GM12864 (cell line): ENCODE measurements at places on chromosomes 4 and X.

GRCh38 chr4:32251926-32252325 lies 1531.8 kb downstream of the PCDH7 start:
- no peak for DNase-seq

- DNase-seq: no peak
Measured at GRCh38 chr4:84146300-84146959, 352.7 kb downstream of the NKX6-1 start.

- no peak for DNase-seq
Measured at GRCh38 chrX:41677183-41678060, 11.4 kb upstream of the GPR34 start.

GRCh38 chr4:102862016-102862415 lies 6.8 kb upstream of the CISD2 start:
- no peak for DNase-seq

DNA sequence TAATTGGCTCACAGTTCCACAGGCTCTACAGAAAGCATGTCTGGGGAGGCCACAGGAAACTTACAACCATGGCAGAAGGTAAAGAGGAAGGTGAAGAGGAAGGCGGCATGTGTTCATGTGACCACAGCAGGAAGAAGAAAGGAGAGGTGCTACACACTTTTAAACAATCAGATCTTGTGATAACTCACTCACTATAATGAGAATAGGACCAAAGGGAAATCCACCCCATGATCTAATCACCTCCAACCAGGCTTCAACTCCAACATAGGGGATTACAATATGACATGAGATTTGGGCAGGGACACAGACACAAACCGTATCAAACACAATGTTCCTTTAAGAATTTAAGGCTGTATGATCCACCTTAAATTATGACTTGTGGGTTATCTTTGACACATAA lies 10.5 kb upstream of the PGM2 start:
- no peak for DNase-seq

DNA sequence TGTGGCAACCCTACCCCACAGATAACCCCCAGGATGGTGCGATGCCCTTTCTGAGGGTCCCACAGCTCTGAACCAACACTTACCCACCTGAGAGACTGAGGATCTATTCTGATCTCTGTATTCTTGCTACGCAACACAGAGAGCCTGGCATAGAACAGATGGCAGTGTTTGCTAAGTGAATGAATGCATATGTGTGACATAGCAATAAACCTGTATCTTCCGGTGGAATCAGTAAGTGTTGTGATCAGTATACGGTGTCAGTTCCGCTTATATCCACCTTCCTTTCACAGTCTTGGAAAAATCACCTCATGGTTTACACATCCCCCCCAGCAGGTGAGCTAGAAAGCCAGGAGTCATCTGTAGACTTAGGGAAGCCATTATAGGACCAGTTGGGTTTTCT lies 5.9 kb upstream of the HSD17B10 start:
- DNase-seq: no peak

DNA sequence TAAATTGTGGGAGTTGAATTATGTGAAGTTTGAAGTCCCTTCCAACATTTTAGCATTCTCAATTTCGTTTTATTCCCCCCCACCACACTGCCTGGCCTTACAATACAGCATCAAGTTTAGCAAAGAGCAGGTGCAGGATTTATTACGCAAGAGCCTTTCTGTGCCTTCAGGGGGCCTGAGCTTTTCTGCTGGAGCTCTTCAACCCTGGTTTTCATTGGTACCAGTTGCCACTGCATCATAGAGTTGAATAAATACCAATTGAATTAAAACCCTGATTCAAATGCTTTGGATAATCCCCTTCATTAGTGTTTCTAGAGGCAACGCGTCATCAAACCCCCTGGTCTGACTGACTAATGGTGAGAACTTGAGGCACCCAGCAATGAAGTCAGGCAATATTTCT lies 43.6 kb upstream of the KIT start:
- no peak for DNase-seq

- no peak for DNase-seq
Measured at GRCh38 chr4:86837691-86838503, 11.3 kb downstream of the SLC10A6 start.

GRCh38 chr4:1375051-1375721 lies 28.2 kb downstream of the UVSSA start:
- DNase-seq: no peak

DNA sequence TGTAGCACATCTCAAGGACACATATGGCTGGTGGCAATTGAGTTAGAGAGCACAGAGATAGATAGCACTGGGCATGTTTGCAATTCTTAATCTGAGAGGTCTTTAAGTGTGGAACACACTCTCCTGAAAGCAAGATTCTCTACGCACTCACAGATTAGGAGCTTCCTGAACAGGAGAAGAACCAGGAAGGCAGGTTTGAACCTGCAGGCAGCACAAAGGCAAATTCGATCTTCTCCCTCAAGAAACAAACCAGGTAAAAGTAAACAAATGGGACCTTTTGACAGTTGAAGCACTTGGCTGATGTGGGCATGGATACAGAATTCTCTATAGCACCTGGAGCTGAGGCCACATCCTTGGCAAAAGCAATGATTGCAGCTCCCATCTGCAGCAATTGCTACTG lies 24.3 kb downstream of the HS3ST1 start:
- no peak for DNase-seq

DNA sequence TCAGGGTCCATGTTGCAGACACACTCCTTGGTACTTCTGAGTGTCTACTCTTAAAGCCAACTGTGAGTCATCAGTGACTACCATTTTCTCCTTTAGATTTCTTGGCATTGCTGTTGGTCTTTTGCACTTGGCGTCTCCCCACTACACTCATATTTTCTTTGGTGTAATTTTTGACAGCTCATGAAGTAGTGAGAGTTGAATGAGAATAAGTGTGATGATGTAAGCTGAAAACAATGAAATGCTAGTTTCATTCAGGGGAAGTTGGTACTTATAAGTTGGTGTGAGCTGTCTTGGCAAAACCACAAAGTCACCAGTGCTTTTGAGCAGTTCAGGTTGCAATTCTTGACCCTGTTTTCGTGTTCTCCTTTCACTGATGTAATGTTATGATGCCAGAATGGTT lies 142.9 kb upstream of the ARX start:
- DNase-seq: no peak

DNA sequence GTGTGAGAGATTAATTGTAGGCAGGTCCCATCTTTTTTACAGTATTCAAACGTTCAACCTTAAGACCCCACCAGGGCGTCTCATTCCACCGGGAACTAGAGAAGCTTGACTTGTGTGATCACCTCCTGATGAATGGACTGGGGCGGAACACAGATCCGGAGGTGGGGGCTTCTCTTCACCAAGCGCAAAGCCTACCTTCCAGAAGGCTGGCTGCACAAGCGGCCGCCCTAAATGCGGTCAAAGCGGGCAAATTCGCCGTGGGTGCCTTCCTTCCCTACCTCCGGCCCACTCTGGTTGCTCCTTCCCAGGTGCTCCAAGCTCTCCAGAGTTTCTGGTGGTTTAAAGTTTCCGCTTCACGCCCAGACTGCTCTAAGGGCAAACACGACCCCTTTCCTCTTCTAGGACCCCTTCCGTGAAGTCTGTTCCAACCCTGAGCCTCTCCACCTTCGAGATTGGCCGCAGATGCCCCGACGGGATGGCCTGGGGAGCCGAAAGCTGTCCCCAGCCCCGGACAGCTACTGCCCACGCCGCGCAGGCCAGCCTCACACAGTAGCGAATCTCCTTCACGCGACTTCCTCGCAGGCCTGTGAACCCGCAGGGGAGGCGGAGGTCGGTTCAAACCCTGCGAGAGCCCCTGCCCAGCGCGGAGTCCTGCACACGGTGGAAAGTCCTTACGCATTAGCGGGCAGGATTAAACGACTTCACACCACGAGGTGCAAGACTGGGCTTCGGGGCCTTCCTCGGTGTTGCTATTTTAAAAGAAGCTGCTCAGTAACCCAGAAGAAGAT lies 1.6 kb upstream of the WWC2 start:
- no peak for DNase-seq

GRCh38 chr4:123308667-123309066 lies 87.9 kb upstream of the SPRY1 start:
- DNase-seq: no peak

DNA sequence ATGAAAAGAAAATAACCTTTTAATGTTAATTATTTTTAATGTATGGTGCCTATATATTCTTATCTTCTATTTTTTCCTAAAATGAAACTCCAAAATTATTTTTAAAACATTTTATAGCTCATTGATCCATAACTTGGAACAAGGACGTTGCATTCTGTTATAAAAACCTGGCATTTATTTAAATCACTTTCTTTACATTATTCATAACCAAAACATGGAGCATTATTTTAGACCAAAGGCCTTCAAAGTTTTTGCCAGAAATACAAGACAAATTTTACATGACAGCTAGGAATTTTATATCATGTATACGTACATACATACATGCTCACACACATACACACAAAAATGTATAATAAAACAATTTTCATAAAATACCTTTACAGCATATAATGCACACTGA lies 259.8 kb downstream of the QDPR start:
- DNase-seq: no peak

GRCh38 chrX:135544338-135544948 lies 24.0 kb downstream of the INTS6L start:
- DNase-seq: no peak

- no peak for DNase-seq
Measured at GRCh38 chr4:13821522-13821921, 194.0 kb upstream of the BOD1L1 start.

GRCh38 chr4:13633671-13634070 lies 6.1 kb upstream of the BOD1L1 start:
- DNase-seq: no peak

- DNase-seq: no peak
Measured at GRCh38 chrX:2788980-2789379, 37.1 kb downstream of the XG start.

GRCh38 chr4:139461022-139461628 lies 7.2 kb downstream of the RAB33B start:
- no peak for DNase-seq

- peak; percentile 31 for DNase-seq
Measured at GRCh38 chr4:17511950-17512795, at the start of gene QDPR. Gene QDPR, minus strand, starts transcription at chr4:17512090. Its CDS starts 36 bp downstream, at chr4:17512054.

GRCh38 chr4:8542776-8543525 lies 37.2 kb upstream of the GPR78 start:
- DNase-seq: no peak

- peak; percentile 67 for DNase-seq
Measured at GRCh38 chr4:185811509-185812364, at the start of gene SORBS2. Gene SORBS2, minus strand, starts transcription at chr4:185812194. Its CDS starts 121,623 bp downstream, at chr4:185690571.

GRCh38 chr4:17646693-17647092 lies 32.3 kb downstream of the MED28 start:
- no peak for DNase-seq

- no peak for DNase-seq
Measured at GRCh38 chr4:43223820-43224219, 331.3 kb downstream of the GRXCR1 start.

DNA sequence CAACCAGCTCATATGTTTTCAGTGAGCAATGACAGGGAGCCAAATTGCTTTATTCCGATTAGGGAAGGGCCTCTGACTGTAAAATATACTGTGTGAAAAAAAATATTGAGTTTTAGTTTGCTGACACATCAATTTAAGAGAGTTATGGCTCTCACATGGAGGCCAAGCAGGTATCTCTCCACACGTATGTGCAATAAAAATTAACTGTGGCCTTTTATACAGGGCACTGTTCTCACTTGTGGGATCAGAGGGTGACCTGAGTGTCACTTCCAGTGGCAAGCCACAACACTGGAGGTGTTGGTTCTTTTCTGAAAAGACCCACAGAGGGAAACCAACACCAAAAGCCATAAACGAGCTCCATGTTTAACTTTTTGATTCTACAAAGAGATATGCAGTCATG lies 462.8 kb downstream of the MID1IP1 start:
- DNase-seq: no peak
